MG63 (cell line): ENCODE measurements at places on chromosomes 7 and 10. TPM values are rescaled to one million over a fixed set of nuclear protein-coding genes. Genes with fewer than 3 reads are reported as not detected.
A peak's percentile ranks its signal among the peaks of the same experiment; 100 is the strongest.

DNA sequence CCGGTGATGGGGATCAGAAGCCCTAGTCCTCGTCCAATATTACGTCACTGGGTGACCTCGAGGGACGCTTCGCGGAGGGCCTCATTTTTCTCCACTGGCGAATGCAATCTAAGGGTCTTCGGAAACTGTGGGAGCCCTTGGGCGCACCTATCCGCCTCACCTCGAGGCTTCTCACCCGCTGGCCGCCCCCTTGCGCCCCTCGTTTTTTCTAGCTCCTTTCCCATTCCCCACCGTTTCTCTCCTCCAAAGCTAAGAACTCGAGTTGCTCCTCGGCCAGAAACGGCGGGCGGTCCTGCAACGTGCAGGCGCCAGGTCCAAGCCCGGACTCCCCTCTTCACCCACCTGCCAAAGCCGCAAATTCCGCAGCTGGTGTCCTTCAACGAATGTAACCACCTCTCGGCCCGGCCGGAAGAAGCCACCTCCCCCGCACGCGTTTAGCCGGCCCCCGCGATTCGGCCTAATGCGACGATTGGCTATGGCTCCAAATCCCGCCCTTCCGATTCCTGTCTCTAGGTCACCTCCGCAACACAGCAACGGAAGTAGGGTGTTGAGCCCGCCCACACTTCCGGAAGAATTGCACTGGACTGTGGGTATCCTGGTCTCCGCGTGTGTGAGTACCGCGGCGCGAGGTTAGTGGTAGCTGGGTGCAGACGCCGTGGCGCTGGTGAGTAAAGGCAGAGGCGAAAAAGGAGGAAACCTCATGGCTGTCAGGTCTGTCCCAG lies at the start of the genes ATP5MK and PDCD11:
ATP5MK (minus strand) TSS at position 409 of the 722 bp plus-strand sequence. CDS start 4,018 bp downstream, outside the sequence.
PDCD11 (plus strand) TSS at position 560 of the 722 bp plus-strand sequence. CDS start 1,801 bp downstream, outside the sequence.
- DNase-seq, result peak; percentile 97

Gene NXPH1
- total RNA-seq, result not detected in 2 replicates

- DNase-seq, result no peak
Measured at GRCh38 chr7:131194070-131194865, 133.4 kb upstream of the MKLN1 start.

GRCh38 chr7:29156907-29157452 lies 10.6 kb upstream of the CPVL start:
- DNase-seq, result no peak

- no peak for DNase-seq
Measured at GRCh38 chr7:25926891-25927625, 224.9 kb upstream of the NFE2L3 start.

Gene SPDYE17
- not detected in 2 replicates for total RNA-seq

GRCh38 chr10:34666008-34666704 lies 148.9 kb downstream of the PARD3 start:
- DNase-seq, result peak; percentile 63
